ENCODE measurements at places on chromosomes 11 and 22.
A peak's percentile ranks its signal among the peaks of the same experiment; 100 is the strongest.

GRCh38 chr11:20337526-20338154, 25.9 kb upstream of the HTATIP2 start:
- peak; percentile 18 for DNase-seq

GRCh38 chr11:108616549-108616948, 23.0 kb upstream of the EXPH5 start:
- DNase-seq: no peak

- no peak for DNase-seq
Measured at GRCh38 chr11:9616042-9616675, 42.7 kb downstream of the WEE1 start.

DNA sequence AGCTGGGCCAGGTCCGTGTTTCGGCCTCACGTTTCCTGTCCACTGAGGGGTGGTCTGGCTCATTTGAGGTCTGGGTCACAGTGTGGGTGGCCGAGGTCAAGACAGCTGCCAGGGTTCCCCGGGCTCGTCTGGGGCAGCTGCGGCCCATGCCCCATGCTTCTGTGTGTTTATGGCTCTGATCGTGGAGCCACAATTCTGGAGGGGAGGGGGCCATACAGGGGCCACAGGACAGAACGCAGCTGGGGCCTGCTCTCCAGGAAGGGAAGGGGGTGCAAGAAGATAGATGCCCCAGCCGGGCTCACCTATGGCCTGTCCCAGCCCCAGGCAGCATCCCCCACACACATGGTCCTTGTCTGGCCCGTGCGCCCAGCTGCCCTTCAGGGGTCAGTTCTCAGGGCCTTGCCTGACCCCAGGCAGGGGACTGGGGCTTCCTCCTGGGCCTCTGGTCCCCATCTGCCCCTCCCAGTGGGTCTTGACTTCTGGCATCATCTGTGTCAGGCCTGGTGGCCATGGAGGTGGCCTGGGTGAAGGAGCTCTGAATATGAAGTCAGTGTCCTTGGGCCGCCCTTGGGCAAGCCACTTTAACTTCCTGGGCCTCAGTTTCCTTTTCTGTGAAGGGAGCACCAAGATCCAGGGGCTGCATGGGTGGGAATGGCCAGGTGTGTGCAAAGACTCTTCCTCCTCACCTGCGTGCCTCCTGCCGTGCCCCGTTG, 8.4 kb downstream of the TSPAN32 start:
- DNase-seq: no peak

DNA sequence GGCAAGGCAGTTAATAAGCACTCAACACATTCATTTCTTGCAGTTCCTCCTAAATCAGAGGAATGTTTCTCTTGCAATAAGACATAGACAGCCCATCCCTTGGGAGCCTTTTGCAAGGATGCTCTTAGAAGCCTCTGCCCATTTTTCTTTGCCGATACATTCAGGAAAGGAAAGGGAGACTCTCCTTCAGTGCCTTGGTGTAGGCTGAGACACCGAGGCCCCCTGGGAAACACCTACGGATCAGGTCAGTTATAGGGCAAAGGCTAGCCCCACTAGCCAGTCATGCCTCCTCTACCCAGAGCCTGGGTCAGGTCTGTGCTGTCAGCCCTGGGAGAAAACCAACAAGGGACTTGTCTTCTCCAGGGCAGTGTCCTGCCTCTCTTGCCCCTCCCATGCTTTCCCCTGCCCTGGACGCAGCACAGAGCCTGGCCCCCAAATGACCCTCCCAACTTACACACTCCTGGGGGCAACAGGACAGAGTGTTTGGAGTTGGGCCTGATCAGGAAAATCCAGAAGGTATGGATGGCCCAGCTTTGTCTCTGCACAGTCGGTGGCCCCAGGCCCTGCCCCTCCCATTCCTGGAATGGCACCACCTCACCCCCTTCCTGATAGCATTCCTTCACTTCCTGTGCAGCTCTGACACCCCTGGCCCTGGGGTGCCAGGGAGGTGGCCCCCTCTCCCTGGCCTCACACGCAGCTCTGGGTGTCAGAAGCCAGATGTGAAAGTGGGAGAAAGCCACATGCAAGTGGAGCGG, 18.3 kb downstream of the ANKK1 start:
- no peak for DNase-seq

GRCh38 chr11:88807349-88807748, 258.4 kb downstream of the GRM5 start:
- no peak for DNase-seq

- no peak for DNase-seq
Measured at GRCh38 chr11:90434858-90435257, 212.0 kb upstream of the CHORDC1 start.

DNA sequence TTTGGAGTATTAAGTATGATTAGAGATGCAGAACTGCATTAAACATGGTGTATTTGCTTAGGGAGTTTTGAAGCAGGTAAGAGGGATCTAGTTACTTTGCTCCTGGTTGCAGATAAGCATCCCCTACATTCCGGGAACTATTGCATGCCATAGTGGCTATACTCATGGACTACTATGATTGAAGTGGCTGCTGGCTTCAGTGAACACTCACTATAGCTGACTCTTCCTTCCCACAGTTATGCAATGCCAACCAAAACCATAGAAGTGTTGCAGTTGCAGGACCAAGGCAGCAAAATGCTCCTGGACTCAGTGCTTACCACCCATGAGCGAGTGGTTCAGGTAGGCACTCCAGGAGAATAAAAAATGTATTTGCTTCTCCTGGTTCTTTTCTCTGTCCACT, 17.0 kb downstream of the COA4 start:
- no peak for DNase-seq

DNA sequence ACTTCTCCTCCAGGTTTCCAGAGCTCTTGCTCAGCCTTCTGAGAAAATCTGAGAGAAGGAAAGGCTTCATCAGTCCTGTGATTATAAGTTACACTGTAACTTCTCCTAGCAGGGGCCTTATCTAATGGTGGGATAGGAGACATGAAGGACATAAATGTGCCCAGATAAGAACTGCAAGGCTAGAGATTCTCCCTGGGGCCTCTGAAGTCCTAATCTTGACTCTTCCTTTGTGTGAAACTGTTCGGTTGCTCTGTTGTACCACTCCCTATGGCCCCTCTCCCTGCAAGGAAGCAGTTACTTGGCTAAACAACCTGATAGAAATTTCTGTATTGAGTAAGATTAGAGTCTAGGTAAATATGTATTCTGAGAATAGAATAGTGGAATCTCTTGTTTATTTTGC, 780.9 kb downstream of the ETS1 start:
- DNase-seq: no peak

- DNase-seq: no peak
Measured at GRCh38 chr11:132114185-132114584, 743.8 kb downstream of the NTM start.

DNA sequence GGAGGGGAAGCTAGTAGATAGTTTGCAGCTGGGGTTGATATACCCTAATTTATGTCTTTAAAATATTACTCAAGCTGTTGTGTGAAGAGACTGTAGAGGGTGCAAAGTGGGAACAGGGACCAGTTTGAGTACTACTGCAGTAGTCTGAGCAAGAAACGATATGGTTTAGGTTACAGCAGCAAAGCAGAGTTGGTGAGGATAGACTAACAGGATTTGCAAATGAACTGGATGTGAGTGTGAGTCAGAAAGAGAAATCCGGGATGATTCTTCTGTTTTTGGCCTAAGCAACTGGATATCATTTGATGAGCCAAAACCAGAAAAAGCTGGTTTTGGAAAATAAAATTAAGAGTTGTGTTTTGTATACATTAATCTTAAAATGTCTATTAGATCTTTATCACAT, 749.5 kb upstream of the CCDC90B start:
- no peak for DNase-seq

GRCh38 chr11:7512525-7513233, 1.1 kb upstream of the PPFIBP2 start:
- no peak for DNase-seq

- DNase-seq: no peak
Measured at GRCh38 chr11:109845437-109845836, 247.8 kb upstream of the ZC3H12C start.

DNA sequence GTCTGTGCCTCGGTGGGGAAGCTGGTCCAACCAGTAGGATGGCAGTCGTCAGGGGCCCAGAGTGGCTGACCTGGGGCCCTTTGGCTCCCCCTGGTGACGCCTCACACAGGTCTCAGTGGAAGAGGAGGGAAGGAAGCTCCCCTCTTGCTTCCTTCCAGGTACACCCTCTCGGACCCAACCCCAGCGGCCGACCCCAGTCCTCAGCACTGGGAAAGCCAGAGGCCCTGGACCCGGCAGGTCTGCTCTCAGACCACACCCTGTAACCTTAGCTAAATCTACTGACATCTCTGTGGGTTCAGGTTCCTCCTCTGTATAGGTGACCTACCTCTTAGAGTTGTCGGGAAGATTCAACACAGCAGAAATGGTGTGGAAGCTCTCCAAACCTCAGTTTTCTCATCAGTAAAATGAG, 3.4 kb upstream of the SCUBE1 start:
- peak; percentile 4 for DNase-seq

DNA sequence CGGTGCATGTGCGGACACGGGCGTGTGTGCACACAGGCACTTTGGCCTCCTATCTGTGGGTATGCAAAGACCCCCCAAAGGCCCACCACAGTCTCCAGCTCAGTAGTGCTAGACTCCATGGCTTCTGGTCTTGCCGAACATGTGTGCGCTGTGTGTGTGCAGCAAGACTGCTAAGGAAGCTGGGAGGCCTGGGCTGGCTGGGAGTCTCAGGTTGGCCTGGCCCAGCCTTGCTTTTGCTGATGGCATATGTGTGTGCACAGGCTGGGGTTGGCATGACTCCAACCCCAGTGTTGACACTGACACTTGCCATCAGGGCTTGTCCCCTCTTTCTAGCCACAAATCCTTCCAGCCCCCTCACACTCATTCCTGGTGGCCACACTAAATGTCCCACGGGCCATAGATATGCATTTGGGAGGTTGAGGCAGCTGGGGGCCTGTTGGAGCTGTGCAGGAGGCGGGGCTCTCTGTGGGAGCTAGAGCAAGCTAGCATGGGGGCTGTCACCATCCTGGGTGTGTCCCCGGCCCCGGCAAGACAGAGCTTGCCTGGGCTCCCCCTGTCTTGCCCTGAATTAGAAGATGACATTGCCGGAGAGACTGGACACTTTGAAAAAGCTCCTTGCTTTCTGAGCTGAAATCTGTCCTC, 60.9 kb upstream of the NECTIN1 start:
- no peak for DNase-seq

DNA sequence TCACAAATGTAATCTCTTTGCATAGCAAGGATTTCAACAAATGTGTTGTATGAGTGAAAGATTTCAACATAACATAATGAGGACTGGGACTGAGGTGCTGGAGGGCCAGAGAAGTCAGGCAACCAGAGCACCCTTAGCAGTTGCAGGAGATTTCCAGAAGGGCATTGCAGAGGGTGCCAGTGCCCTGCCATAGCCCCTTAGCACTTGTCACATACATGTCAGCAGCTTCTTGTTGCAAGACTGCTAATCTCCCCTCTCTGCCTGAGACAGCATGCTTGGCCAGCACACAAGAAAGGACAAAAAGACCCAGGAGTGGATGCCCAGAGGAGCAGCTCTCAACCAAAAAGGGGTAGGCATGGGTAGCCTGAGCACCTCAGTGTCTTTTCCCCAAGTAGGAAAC, 43.2 kb downstream of the BBOX1 start:
- DNase-seq: no peak

- no peak for DNase-seq
Measured at GRCh38 chr11:540583-541432, 3.5 kb downstream of the LRRC56 start.

Data from NCI-H1436 treated with DMSO at 0.1 percent for 48 hours (cell line).